ENCODE measurements at places on chromosomes 1 and 21. TPM values are rescaled to one million over a fixed set of nuclear protein-coding genes. Genes with fewer than 3 reads are reported as not detected.

IFI6 gene
- total RNA-seq, result 26.4 TPM

GRCh38 chr1:91506071-91506470 is 5.4 kb downstream of the CDC7 start:
- DNase-seq, result no peak

DNA sequence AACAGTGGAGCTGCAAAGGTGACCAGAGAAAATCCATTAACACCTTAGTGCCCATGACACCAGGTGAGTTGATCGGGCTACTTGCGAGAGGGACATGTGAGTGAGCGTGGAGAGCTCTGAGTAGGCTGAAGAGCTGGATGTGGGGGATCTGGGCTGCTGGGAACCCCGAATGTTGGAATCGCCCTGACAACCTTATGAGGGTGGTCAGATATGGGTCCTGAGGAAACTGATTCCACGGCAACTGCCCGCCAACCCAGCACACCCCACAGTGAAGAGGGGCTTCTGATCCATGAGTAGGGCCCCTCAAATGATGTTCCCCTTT is 705 bp upstream of the QSOX1 start:
- DNase-seq, result no peak

- no peak for DNase-seq
Observed at GRCh38 chr1:9228609-9229008, 6.0 kb upstream of the H6PD start.

DNA sequence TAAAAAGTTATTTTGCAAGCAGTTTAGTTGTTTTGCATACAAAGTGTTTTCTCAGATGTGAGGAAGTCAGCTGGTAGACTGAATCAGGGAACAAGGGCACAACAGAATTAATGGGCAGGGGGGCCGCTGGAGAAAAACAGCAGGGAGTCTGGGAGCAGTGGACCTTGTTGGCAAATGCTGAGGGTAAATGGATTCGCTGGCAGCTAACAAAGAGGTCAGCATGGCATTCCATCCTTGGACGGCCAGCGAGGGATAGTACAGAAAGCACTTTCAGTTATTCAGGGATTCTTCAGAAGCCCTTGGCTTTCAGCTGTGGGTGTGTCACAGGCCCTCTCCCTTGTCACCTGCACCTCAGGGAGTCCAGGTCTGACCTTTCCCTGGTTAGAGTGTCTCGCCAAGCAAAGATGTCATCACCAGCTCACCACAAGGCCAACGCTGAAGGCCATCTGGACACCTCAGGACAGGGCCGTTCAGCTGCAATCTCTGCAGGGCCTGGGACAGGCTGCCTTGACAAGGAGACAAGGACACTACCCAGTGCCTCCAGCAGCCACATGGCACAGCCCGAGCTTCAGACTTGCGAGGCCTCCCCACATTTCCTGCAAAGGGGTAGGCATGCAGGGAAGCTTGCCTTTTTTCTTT is 90.4 kb downstream of the KCNN3 start:
- DNase-seq, result no peak

GRCh38 chr21:43864313-43864961 is 586 bp upstream of the AGPAT3 start:
- DNase-seq, result peak; percentile 16

TRIM67 gene
- not detected for total RNA-seq

GRCh38 chr1:207719234-207719633 is 32.6 kb upstream of the CD46 start:
- DNase-seq, result no peak

SLC9C2 gene
- not detected for total RNA-seq

- DNase-seq, result no peak
Observed at GRCh38 chr1:199914546-199914945, 113.0 kb upstream of the NR5A2 start.

DNA sequence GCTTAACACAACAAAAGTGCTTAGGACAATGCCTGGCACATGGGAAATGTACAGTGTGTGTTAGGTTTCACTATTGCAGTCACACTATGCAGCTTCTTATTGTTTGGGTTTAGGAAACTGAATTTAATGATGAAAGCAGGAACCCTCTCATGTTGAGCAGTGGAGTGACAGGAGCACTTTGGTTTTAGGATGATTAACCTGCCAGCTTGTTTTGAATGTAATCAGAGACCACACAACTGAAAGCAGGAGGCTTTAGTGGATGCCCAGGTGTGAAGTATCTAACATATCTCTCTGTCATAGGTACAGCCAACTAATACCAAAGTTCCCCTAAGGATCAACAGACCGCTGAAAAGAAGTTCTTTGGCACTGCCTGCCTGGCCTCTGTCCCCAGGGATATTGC is 406.9 kb upstream of the USP24 start:
- no peak for DNase-seq

DNA sequence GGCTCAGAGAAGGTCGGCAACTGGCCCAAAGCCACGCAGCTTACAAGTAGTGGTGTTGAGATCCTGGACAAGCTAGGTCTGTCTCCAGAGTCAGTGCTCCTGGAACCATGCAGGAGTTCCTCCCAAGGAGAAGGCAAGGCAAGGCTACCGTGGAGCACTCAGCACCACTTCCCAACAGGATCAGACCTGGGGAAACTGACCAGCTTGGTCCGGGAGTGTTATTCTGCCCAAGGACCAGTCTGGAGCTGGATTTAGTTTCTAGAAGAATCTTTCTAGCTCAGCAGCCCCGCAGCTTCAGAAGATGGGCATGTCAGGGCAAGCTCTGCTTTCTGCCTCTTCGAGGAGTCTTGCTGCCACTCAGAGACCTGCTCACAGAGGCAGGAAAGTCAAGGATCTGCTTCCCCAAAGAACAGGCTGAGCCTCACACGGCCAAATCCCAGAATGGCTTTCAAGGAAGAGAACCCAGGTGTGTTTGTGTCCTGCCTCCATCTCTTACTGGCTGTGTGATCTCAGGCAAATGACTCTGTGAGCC is 302.8 kb downstream of the MATN1 start:
- DNase-seq, result no peak

GRCh38 chr1:115458426-115459114 is 120.5 kb upstream of the NGF start:
- DNase-seq, result no peak

NCMAP gene
- not detected for total RNA-seq

GRCh38 chr1:199018471-199019135 is 379.8 kb downstream of the PTPRC start:
- no peak for DNase-seq

DNA sequence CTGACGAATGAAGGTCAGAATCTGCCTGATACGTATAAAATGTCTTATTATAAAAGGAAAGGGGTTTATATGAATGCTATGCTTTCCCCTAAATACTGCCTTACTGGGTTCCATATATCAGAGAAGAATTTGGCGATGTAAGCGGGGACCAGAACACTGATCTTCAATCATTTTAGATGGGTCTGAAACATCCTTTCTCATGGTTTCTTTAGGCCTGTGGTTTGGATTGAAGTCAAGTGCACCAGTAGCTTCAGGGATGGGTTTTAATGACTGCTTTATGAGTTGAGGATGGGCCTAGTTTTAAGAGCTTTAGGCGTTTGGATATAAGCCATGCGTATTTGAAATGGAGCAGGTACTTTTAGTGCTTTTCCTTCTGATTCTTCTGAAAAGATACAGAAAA is 6.9 kb downstream of the FMN2 start:
- no peak for DNase-seq

B4GALT2 gene
- 2.8 TPM for total RNA-seq

B3GALT2 gene
- total RNA-seq, result 3.3 TPM

- no peak for DNase-seq
Observed at GRCh38 chr21:43277481-43278351, 108.9 kb downstream of the CRYAA start.

DNA sequence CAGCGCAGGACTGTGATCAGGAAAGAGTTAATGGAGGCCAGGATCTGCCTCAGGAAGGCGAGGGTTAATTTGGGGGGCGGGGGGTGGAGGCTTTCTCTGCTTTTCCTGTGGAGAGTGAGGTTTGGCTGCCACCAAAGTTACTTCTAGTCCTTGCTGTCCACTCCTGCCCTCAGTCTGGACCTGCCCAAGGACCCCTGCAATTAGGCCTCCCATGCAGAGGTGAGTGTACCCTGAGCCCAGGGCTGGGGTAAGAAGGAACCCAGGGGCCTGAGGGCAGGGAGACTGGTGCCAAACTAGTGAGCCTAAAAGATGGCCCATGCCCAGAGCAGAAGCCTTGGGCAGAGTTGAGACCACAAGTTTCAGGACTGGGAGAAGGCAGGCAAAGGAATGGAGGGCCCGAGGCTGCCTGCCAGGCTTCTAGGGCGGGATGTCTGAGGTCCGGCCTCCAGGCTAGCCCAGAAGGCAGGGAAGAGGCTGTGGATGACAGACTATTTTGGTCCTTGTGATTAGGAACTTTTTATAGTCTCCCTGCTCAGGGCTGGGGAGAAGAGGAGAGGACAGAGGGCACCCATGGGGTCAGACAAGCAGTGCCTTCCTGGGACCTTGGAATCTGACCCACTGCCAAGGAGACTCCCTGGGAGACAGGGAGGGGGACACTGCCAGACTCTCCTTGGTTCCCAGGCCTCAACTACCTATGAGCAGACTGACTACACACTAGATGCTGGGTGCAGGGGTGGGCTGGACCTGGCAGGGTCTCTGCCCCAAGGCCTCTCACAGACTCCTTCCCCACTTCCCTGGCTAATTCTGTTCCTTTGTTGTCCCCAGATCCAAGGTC is at the start of gene FAM110D:
TSS of gene FAM110D (plus strand) at position 172 of the 835 bp plus-strand sequence. CDS start 2,213 bp downstream, outside the sequence.
- DNase-seq, result no peak

S100A5 gene
- total RNA-seq, result not detected

- no peak for DNase-seq
Observed at GRCh38 chr1:181184621-181185020, 96.1 kb downstream of the IER5 start.

ROR1 gene
- not detected for total RNA-seq

DNA sequence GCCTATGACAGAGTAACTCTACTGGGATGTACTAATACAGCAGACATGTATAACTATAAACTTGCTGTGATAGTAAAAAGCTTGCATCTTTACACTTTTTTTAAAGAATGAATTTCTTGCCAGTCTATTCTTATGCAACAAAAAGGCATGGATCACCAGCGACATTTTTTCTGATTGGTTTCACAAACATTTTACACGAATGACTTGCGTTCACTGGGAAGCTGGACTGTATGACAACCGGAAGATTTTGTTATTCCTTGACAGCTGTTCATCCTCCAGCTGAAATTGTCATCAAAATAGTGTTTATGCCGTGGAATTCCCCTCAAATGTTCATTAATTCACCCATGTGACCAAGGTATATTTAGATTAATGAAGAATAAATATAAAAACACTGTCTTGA is 131.0 kb downstream of the XPR1 start:
- no peak for DNase-seq

GRCh38 chr1:210587566-210587965 is 258.9 kb downstream of the HHAT start:
- no peak for DNase-seq

- DNase-seq, result no peak
Observed at GRCh38 chr21:25907573-25908275, 173.0 kb downstream of the GABPA start.

TAS1R1 gene
- total RNA-seq, result not detected

PDE4B gene
- total RNA-seq, result 132 TPM

GRCh38 chr1:178724728-178725465 is at the start of gene RALGPS2:
TSS of gene RALGPS2 (plus strand) at chr1:178725244. CDS start at chr1:178776765, 51,521 bp downstream.
- DNase-seq, result peak; percentile 45

GRCh38 chr21:24445517-24445916 is 1161.8 kb downstream of the MRPL39 start:
- no peak for DNase-seq

DNA sequence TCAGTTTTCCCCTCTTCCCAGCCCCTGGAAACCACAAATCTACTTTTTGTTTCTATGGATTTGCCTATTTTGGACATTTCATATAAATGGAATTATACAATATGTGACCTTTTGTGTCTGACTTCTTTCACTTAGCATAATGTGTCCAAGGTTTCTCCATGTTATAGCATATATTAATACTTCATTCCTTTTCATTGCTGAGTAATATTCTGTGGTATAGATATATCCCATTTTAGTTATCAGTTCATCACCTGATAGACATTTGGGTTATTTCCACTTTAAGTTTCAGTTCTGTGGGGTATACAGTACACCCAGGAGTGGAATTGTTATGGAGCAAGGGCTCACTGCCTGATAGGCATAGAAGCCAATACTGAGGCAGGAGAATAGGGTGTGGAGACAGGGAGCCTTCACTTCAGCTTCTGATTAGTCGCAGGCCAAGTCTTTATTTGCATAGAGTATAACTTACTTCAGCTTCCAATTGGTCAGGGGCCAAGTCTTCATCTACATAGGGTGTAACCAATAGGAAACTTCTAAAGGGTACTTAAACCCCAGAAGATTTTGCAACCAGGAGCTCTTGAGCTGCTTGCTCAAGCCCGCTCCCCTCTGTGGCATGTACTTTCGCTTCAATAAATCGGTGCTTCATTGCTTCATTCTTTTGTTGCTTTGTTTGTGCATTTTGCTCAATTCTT is 8.3 kb upstream of the NVL start:
- no peak for DNase-seq

- no peak for DNase-seq
Observed at GRCh38 chr1:10646347-10646861, 150.0 kb downstream of the CASZ1 start.
